Neural cell (in vitro differentiated cells): ENCODE measurements at places on chromosomes 4 and X. TPM values are rescaled to one million over a fixed set of nuclear protein-coding genes. Genes with fewer than 3 reads are reported as not detected.

The COX18 gene
- polyA plus RNA-seq = 18.5 and 30.2 TPM in 2 replicates

The BCLAF3 gene
- 34.6 and 148 TPM in 2 replicates for polyA plus RNA-seq

The GRIA2 gene
- polyA plus RNA-seq = 823 and 875 TPM in 2 replicates

The KLHL15 gene
- polyA plus RNA-seq = 11.2 and 12.9 TPM in 2 replicates

The NFKB1 gene
- polyA plus RNA-seq = 4.5 and 8.6 TPM in 2 replicates
